Activated T-helper 1 cell treated with anti-CD3 and anti-CD28 coated beads, Interleukin-2, amount 50 U/mL, for 16 hours (primary cell): ENCODE measurements at places on chromosomes 3 and 15.

DNA sequence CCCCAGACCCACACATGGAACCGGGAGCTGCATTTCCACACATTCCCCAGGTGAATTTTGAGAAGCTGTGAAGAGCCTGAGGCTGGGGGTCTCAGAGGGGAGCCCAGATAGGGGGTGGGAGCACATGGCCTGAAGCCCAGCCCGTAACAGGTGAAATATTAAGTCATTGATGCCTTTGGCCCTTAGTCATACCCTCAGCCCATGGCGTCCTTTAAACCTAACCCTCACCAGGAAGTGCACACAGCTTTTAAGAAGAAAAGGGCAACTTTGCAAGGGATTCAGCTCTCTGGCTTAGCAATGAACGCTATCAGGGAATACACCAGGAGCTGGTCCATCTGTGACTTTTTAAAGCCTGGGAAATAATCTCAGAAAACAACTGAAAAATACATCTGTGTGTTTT, 40.6 kb downstream of the WNT7A start:
- no peak for DNase-seq

- DNase-seq, result no peak
Measured at GRCh38 chr3:186427627-186428281, 65.7 kb upstream of the DGKG start.

GRCh38 chr3:160780245-160780644, 24.2 kb downstream of the PPM1L start:
- DNase-seq, result no peak

- DNase-seq, result no peak
Measured at GRCh38 chr3:184470551-184470950, 90.7 kb downstream of the CHRD start.

GRCh38 chr3:98945101-98945524, 43.6 kb upstream of the DCBLD2 start:
- DNase-seq, result no peak

- DNase-seq, result no peak
Measured at GRCh38 chr3:71423151-71423906, 160.2 kb downstream of the FOXP1 start.

DNA sequence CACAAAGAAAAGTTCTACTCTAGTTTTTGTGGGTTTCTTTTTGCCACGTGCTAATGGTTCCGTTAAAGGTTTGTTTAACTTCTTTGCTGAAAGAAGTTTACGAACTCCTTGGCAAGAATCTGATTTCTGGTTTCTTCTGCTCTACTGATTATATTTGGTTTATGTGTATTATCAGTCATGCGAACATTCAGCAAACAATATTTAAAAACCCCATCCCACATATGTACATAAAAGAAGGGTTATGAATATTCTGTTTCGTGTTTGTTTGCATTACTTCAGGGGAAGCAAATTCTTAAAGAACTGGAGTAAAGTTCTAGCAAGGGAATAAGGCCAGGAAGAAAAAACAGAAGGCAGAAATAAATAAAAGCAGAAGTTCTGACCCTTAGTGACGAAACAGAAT, 9.8 kb downstream of the LARS2 start:
- DNase-seq, result no peak

- DNase-seq, result no peak
Measured at GRCh38 chr3:66038726-66039589, at the start of gene MAGI1. Gene MAGI1, minus strand, starts transcription at chr3:66038918. Its CDS starts 610 bp downstream, at chr3:66038308.

DNA sequence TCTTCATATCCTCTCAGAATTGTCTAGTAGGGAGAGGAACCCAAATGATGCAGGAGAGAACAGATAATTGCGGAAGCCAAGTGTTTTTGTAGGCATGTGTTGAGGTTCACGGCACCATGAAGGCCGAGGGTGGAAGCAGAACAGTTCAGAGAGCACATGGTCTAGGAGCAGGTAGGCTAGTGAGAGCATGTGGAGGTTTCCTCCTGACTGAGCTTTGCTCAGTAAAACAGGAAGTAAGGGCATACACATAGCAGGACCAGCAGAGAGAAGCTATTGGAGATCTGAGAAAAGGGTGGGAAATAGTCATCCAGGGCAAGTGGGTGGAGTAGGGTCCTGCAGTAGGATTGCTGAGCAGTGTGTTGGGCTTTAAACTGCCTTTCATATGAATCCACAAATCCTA, 491.1 kb downstream of the FHIT start:
- no peak for DNase-seq

DNA sequence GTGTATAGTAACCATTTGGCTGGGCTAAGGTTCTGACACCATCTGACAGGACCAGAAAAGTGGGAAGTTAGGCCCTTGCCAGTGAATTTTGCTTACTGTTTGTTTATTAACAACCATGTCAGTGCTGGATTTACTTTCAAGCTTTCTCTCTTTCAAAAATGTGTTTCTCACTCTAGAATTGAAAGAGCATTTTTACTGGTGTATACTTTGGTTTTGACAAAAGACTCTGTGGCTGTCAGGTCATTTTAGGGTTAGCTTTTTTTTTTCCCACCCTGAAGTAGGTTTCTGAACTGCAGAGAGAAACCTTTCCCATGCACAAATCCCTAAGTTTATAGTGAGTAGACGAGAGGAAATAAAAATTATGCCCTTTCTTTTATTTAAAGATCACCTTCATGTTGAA, 230.0 kb upstream of the TBC1D5 start:
- no peak for DNase-seq

DNA sequence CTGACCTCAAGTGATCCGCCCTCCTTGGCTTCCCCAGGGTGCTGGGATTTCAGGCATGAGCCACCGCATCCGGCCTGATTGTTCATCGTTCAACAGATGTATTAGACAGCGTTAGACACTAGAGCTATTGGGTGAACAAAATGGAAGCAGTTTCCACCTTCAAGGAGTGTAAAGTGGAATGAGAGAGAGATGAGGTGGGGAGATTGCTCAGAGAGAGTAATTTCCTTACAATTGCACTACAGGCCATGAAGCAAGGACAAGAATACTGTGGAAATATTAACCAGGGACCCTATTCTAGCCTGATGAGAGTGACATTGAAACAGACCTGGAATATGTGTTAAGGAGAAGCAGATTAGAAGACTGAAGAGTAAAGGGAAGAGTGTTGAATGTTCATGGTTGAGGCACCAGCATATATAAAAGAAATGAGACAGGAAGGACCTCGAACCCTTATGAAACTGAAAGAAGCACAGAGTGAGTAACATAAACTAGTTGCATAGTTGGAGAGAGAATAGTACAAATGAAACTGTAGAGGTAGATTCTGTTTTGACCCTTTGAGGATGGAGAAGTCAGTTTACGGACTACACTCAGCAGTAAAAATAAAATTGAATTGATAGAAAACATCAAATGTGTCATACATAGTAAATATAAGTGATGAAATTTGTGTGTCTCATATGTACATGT, 7.2 kb downstream of the RTF1 start:
- DNase-seq, result no peak

DNA sequence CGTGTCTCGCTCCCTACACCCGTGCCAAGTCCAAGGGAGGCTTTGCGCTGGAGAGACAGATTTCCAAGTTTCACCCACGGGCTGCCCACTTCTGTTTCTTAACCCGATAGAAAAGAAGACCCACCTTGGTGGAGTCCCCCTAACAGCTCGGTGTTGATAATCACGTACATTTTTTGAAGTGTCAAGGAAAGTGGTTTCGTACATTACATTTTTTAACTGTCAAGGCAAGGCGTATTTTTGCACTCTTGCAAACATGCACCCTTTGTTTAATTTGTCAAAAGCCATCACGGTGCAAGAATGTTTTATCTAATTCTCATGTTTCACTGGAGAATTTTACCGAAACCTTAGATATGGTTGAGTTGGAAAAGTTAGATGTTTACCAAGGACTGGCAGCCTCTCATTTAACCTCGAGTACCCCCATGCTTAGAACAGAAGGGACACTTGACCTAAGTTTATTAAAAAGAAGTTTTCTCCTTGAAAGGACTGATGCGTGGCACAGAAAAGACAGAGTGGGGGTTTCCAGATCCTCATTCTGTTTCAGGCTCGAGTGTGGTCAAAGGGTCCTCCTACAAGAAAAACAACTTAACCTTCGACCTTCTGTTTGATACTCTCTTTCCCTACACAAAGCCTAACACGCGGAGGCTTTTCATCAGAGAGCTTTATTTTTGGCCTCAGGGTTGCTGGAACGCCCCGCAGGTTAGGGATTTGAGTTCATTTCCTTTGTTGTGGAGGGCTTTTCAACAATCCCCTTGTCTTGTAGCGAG, 882 bp downstream of the GXYLT2 start:
- no peak for DNase-seq

GRCh38 chr3:57164217-57164656, 916 bp downstream of the IL17RD start:
- DNase-seq, result no peak

DNA sequence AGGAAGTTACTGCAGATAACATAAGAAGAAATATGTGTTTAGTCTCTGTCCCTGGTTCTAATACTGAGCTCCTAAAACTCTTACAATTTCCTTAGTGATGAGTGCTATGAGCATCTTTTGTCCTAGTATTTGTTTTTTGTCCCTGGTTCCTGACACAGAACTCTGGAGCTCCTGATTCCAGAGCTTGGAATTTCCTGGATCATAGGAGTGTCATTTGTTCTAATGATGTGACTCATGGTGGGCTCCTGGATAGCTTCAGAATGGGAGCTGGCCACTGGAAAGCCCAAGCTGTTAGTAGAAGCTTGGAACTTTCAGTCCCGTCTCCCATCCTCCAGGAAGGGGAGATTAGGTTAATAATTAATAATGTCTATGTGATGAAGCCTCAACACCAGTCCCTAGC, 98.2 kb downstream of the CNTN6 start:
- DNase-seq, result no peak

GRCh38 chr3:34319881-34320280, 521.5 kb downstream of the PDCD6IP start:
- no peak for DNase-seq

GRCh38 chr3:144499001-144499930, 527.6 kb downstream of the DIPK2A start:
- DNase-seq, result no peak

GRCh38 chr3:140315955-140316354, 361.9 kb upstream of the TRIM42 start:
- DNase-seq, result no peak

DNA sequence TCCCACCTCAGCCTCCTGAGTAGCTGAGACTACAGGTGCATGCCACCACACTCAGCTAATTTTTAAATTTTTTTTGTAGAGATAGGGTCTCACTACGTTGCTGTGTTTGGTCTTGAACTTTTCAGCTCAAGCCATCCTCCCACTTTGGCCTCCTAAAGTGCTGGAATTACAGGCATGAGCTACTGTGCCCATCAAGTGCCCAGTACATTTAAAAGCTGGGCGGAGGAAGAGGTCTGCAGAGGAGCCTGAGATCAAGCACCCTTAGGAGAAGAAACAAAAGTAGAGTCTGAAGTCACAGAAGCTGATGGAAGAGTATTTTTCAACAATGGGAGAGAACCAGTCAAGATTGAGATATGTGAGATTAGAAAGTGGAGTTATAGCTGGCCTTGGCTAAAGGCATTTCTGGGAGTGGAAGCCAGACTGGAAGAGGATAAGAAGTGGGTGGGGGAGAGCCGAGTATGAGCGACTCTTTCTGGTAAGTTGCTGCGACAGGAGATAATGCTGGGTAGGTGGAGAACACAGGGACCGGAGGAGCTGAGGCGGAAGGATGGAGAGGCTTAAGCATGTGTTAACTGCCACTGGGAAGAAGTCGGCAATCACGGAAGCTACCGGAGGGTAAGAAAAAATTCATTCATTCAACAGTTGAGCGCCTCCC, 782 bp upstream of the IREB2 start:
- DNase-seq, result no peak

DNA sequence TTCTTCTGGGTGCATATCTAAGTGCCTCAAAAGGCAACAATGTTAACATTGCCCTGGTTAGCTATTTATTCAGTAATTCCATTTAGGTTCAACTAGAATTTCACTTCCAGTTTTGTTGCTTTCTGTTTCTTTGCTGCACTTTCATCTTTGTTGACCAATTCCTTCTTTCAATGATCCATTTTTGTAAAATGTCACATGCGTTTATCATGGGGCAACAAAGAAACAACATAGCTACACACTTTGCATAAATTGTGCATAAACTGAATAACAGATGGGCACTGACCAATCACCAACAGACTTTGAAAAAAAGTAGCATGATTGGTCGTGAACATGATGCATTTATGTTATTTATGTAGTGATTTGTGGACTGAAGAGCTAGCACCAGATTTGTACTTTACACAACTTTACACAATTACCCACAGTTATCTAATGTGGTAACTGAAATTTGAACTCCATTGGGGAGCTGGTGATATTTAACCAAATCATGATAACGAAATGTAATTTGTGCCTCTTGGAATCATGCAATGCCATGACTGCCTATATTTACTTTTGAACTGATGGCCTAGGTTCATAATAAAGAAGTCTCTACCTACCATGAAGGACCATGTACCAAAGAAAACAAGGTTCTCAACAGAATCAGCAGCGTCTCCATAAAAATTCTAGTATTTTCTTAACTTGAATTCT, 7.1 kb upstream of the CPOX start:
- DNase-seq, result no peak

DNA sequence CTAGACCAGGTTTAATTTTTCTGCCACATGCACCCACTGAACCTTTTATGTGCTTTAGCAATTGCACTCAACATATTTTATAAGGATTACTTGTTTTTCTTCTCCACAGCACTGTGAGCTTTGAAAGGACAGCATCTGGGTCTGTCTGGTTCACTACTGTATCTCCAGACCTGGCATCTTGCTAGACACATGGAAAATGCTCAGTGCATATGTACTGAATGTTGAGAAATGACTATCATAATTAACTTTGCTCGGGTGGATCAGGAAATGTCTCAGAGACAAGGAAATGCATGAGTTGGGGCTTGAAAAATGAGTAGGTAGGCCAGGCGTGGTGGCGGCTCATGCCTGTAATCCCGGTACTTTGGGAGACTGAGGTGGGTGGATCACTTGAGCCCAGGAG, 40.2 kb downstream of the DOCK3 start:
- DNase-seq, result no peak

DNA sequence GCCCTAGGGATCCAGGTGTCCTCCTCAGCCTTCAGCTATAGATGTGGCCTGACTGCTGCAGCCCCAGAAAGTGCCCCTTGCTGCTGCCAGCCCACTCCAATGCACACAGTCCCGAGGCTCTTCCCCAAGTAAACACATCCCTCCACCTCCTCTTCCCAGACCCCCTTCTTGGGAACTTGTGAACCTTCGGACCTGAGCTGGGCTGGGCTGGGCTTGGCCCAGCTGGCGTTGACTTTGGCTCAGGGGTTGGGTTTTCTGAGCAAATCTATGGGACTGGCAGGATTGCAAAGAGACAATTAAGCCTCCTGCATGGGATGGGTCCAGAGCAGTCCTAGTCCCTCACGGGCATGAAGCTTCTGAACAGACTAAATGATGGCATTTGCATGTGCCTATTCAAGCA, 14.7 kb downstream of the VIPR1 start:
- DNase-seq, result no peak

- DNase-seq, result no peak
Measured at GRCh38 chr3:9897408-9898372, 5.0 kb upstream of the IL17RE start.
